ENCODE measurements at places on chromosomes 4 and X.

DNA sequence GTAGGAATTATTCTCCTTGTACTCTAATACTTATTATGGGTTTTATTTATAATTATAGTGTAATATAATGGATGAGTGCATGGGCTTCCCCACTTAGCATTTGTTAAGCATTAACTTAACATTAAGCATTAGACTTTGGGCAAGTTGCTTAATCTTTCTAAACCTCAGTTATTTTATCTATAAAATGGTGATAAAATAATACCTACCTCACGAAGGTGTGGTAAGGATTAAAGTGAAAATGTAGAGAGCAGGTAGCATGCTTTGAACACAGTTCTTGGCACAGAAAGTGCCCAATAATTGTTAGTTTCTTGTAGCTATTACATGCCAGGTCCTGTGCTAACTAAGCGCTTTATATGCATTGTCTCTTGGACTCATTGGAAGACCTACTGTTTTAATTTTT lies 2.6 kb downstream of the MSMO1 start:
- DNase-seq: no peak

- DNase-seq: no peak
These were observed 67.1 kb downstream of the DTHD1 start for GRCh38 chr4:36348403-36348938.

DNA sequence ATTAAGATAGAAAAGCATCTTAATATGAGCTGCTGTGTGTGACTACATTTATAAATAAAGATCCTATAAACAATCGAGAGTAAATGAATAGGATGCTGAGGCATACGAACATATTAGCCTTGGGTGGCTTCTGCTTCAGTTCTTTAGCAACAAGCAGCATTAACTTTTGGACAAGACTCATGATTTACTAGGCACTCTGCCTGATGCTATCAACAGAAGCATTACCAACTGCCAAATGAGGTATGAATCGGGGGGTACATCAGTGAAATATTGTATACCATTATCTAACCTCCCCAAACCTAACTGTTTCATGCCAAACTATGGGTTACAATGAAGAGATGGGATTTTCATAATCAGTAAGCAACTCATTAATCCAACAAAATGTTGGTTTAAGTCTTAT lies 113.1 kb downstream of the RAB28 start:
- no peak for DNase-seq

DNA sequence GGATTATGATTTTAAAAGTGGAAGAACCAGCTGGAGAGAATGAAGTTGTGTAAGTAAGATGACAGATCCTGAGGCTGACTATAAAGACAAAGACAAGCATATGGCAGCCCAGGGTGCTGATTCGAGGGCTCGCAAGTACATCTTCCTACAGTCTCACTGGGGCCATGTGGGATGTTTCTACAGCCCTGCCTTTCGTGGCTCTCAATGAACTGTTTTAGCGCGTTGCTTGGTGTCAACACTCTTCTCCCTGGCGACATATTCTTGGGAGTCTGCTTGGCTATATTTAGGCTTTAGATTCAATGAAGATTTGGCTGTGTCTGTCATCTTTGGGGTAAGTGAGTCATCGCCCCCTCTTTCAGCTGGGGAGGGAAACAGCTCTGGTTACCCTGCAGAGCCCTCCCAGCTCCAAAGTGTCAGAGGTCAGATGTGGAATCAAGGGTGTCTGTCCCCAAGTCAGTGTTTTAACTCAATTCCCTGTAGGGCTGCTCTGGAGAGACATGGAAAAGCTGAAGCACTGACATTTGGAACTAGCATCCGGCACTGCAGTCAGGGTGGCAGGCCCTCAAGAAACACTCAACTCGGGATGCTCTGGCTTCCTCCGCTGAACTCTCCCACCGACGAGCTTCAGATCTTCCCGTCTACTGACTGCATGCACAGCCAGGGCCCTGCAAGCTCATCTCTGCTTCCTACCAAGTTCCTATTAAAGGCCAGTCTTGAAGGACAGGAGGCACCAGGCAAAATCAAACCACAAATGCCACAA lies 65.7 kb downstream of the GATB start:
- DNase-seq: no peak

- no peak for DNase-seq
These were observed 187.7 kb upstream of the MAGEB2 start for GRCh38 chrX:30027636-30028035.

DNA sequence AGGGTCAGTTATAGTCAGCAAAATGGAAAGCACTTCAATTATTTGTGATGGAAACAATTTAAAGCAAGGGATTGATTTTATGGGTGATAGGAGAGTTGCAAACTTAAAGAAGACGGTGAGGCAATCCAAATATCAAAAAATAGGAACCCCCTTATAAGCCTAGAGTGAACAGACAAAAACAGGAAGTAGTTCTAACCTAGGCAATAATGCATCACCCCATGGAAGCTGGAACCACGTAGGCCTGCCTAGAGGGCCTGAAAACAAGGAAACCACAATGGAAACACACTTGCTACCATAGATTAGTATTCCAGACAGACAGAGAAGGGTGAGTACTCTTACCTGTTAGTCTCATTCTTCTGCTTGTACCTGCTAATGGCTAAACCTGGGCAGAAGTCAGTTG lies 13.5 kb upstream of the GK2 start:
- no peak for DNase-seq

DNA sequence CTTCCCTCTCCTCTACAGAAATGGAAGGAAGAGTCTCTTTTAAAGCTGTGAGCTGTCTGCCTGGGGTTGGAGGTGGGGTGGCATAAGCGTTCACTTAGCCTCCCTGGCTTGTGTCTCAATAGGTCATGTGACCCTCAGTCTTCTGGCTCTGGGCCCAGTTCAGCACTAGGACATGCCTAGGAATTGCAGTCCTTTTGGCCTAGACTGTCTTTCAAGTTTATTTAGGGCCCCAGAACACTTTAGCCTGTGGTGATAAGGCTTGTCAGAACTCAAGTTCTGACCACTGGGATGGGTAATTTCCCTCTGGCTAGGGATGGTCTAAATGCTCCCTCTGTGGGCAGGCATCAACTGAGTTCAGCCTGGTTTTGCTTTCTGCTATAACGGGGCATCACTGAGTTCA lies 34.3 kb upstream of the ARMCX4 start:
- DNase-seq: no peak

DNA sequence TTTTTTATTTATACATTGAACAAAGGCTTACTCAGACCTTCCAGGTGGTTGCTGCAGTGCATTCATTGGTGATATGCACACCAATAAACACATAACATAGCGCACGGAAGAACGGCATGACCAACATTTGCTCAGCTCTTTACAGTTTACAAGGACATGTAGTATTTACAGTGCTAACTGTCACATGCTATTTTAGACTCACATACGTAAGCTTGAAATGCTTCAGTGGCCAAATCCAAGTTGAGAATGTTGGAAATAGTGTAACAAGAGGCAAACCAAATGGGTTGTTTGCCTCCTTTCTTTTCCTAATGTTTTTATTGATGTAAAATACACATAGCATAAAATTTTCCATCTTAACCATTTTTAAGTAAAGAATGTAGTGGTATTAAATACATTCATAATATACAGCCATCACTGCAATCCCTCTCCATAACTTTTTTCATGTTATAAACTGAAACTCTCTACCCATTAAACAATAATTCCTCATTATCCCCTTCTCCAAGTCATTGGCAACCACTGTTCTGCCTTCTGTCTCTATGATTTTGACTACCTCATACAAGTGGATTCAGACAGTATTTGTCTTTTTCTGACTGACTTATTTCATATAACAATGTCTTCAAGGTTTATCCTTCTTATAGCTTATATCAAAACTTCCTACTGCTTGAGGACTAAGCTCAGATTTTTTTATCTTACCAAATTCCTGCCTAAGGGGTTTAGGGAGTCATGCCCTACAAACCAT lies 1722.9 kb upstream of the AGA start:
- no peak for DNase-seq

DNA sequence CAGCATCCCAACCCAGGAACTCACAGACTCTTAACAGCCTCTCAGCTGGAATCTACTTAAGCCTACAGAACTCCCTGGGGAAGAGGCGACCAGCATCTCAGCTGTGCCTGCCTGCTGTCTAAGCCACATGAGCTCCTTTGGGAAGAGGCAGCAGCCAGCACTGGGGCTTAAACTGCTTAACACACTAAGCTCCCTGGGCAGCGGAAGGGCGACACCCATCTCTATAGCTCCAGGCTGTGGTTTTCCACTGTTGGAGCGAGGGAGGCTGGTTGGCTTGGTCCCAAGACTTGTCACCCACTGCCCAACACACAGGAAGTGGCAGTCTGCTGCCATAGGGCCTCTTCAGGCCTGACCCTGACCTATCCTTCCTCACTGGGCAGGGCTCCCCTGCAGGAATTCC lies 1544.1 kb upstream of the ADGRL3 start:
- no peak for DNase-seq

DNA sequence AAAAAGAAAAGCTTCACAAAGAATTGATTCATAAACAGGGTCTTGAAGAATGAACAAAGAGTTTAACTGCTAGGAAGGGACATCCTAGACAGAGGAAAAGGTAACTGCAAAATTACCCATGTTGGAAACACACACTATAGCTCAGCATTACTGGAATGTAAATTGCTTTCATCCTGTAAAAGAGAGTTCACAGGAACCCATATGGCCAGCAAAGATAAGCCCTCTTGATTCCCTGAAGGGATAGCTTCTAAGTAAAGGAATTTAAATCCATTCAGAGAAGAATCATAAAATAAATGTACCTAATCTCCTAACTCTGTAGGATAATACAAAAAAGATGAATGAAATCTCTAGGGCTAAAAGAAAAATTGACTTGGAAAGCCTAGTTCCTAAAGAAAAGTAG lies 107.1 kb upstream of the INTU start:
- DNase-seq: no peak

GRCh38 chr4:90189178-90189577 lies 62.0 kb downstream of the CCSER1 start:
- DNase-seq: no peak

DNA sequence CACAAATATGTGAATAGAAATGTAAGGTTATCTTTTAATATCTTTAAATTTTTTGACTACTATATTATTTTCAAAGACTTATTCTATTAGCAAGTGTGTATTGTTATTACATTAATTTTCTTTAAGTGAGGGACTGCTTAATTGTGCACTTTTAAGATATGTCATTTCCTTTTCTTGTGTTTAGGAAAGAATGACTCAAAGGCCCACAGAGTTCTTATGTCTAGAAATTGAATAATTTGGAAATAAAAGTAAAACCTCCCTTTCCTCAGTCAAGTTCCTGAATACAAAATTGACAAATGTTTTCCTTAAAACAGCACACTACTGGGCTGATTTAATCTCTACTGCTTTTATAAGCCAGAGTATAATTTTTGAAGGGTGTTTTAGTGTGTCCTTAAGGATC lies 169.7 kb downstream of the TMEM47 start:
- DNase-seq: no peak

All from stimulated activated CD8-positive, alpha-beta memory T cell treated with anti-CD3 and anti-CD28 coated beads, Interleukin-7, amount 100 ng/mL, for 24 hours (primary cell).